Left forelimb (tissue), 1 donor: ENCODE measurements at places on chromosomes 6 and 20.

GRCh38 chr6:41167173-41167963, 4.5 kb upstream of the TREM2 start:
- no peak for DNase-seq

- no peak for DNase-seq
Observed at GRCh38 chr6:103280417-103280816, 1579.3 kb downstream of the HACE1 start.

- no peak for DNase-seq
Observed at GRCh38 chr6:40724886-40725285, 137.7 kb upstream of the LRFN2 start.

GRCh38 chr6:118333772-118334171, 214.3 kb upstream of the PLN start:
- DNase-seq, result no peak

DNA sequence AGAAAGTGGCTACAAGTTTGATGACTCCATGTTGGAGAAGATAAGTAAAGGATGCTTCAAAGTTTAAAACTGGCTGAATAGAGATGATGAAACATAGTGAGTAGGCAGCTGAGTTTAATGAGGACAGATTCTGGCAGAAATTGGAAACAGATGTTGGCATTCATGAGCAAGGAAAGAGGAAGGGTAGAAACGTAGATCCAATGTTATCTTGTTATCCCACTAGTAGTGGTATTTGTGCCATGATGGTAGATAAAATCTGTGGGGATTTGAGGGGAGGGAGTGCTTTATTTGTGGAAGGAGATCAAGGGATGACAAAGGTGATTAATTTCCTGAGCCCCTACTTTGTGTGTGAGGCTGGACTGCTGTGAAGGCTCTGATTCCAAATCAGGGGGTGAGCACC, 69.5 kb downstream of the MRAP2 start:
- no peak for DNase-seq

GRCh38 chr6:89910902-89911240, 16.6 kb downstream of the GJA10 start:
- no peak for DNase-seq

DNA sequence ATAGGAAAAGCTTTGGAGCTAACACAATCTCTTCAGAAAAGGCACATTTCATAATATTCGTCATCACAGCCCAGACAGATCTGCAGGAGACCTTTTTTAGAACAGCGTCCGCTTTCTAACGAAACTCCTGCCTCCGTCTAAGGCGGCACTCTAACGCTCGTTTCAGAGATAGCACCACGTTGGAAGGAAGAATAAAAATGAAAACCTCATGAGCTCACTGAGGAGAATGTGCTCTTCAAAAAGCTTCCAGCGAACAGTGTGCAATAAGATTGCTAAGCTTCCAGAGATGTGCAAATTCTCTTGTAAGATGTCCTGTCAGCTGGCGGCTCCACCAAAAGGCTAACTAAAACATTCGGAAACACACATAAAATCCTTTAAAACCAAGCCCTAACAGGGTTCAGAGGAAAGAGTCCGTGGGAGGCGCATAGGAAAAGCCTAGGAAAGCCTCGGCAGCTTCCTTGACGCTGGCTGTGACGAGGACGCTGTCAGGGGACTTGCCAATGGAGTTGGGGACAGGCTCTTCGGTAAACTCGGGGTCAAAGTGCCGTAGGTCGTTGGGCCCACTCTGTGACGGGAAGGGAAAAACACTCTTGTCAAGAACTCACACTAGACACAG, 117.6 kb upstream of the SLC2A12 start:
- DNase-seq, result no peak

- DNase-seq, result peak; percentile 23
Observed at GRCh38 chr6:107711412-107712236, 112.5 kb downstream of the SCML4 start.

- DNase-seq, result no peak
Observed at GRCh38 chr6:53679446-53679933, 13.9 kb upstream of the KLHL31 start.

DNA sequence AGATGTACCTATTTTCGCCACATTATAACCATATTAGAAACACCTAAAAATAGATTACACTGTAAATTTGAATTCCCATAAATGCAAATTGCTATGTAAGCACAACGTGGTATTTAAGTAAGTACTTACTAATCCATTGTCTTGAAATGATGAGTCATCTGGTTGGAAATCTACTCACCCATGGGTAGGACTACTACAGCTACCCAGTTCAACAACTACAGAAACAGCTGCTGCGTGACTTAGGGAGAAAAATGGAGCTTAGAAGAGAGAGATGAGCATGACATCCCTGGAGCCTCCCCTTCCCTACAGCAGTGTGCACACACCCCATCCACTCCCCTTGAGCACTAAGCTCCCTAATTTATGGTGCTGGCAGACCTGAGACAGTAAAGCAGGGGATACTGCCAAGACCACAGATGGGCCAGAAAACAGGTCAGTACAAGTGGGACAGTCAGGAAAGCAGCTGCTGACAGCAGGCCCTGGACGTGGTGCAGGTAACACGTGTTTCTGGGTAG, 26.9 kb downstream of the RRAGD start:
- no peak for DNase-seq

- DNase-seq, result no peak
Observed at GRCh38 chr6:81465859-81466258, 286.6 kb downstream of the TENT5A start.

GRCh38 chr20:35077872-35078271, 14.7 kb downstream of the TRPC4AP start:
- DNase-seq, result no peak

GRCh38 chr20:57617079-57617795, 3.0 kb downstream of the ZBP1 start:
- DNase-seq, result peak; percentile 53

DNA sequence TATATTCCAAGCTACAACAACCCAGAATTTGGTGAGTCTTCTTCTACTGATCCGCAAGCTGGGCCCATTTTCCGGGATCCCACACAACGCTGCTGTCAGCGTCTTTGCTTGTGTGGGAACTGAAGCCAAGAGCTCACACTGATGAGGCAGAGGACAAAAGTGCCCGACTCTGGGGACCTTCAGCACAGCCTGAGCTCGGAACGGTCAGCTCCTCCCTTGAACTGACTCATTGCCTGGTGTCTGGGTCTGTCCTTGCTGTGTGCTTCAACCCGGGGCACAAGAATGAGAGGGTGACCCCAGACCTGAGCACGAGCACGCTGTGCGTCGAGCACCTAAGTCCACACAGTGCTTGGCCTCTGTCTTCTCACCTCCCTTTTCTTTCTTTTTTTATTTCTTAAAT, 33.5 kb downstream of the DACT2 start:
- DNase-seq, result peak; percentile 40

DNA sequence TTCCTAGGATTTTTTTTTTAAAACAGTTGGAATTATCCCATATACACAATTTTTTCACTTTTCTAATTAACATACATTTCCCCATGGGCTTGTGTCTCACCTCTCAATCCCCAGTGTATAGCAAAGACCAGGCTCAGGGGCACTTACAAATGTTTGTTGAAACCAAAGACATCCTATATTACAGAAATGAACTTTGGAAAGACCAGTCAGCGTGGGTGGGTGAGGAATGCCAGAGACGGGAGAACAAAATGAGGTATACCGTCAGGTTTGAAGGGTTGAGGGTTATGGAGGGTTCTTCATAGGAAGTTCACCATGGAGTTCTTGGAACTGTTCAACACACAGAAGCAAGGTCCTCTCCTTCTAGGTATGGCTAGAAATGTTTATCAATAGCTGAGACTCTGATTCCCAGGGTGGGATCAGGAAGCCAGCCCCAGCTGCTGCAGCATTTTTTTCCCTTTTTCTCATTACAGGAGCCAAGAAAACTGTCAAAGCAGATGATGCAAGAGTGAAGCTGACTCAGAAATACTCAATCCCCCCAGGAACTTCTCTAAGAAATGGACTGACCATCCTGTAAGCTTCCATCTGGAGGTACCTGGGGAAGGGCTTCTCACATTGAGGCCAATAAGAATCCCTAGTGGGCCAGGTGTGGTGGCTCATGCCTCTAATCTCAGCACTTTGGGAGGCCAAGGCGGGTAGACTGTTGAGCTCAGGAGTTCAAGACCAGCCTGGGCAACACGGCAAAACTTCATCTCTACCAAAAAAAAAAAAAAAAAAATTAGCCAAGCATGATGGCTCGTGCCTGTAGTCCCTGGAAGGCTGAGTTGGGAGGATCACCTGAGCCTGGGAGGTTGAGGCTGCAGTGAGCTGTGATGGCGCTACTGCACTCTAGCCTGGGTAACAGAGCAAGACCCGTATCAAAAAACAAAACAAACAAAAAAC, 15.9 kb upstream of the TBC1D20 start:
- DNase-seq, result no peak

DNA sequence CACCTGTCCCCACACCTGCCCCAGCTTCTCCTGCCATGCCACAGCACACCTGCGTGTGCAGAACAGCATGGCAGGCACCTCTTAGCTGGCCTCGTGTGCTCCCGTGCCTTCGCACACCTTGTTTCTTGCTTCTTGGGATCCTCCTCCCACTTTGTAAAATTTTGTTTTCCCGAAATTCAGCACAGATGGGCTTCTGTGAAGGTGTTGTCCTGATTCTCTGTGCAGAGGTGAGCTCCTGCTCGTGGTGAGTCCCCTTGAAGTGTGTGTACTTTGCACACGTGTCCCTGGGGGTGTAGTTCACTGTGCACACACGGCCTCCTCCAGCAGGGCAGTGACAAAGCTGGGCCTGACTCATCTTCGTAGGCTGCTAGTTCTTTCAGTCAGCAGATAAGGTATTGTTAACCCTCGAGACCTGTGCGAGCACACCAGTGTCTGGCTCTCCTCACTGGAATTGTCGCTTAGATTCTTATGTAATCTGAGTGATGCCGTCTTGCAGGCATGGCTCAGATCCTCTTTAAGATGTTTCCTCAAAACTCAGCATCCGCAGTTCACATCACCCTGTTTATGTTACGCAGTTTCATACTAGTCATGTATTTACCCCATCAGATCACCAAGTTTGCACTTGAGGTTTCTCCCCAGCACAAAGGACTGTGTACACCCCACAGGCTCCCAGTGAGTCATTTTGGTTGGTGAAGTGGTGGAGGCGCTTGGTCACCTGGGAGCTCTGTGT, 77.7 kb downstream of the CDYL start:
- DNase-seq, result no peak

DNA sequence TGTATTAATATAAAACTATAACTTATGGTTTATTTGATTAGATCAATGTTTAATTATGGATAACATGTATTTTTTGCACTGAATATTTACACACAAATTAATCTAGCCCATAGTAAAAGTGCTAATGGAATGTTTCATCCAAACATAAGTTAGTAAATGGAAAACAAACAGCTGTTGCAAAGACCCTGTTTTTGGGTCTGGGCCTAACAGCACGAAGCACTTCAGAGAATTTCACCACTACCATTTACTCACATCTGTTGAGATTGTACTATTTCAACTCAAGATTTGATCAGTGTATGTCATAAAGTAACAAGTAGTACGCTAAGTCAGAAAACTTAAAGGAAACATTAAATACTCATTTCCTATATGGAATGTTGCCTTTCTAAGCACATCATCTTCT, 359.6 kb downstream of the LAMA2 start:
- DNase-seq, result no peak

DNA sequence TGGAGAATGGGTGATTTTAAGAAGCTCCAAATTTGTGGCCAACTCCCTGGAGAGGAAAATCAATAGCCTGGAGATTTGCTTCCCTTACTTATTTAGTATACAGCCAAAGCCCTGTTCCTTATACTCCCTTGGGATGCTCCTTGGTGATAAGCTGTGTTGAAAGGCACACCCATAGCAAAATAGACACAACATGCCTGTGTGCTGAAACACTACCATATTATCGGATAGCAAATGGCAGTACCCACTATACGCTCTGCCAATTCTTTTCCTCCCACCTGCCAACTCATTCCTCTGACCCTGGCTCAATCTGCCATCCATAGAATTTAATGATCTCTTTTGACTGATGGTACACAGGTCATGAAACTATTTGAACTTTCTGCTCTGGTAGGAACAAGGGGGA, 98.2 kb downstream of the CLIC5 start:
- no peak for DNase-seq

DNA sequence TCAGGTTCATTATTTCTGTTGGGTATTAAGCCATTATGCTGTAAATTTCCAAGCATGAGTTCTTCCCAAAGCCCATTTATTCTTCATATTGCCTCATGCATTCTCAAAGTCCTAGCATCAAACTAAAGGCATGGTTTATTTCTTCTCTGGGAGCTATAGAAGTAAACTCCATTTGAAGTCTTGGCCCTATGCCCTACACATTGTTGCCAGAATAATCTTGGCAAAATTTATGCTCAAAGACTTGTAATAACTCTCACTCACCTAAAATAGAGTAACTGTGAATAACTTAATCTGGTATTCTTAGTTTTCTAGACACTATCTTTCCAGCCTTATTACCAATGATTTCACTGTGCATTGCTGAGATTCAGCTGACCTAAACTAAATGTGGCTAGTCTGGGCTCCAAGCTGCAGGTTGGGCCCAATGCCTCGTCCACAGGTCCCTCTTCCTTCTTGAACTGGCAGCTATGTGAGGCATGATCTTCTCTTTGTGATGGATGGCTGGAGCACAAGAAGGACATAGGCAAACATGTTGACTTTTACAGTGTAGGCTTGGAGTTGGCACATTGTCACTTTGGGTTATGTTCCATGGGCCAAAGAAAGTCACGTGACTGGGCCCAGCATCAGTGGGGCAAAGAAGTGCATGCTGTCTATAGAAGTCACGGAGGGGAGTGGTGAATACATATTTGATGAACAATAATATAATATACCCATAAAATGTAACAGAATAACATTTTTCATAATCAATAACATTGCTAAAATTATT, 39.1 kb upstream of the ANKEF1 start:
- no peak for DNase-seq

DNA sequence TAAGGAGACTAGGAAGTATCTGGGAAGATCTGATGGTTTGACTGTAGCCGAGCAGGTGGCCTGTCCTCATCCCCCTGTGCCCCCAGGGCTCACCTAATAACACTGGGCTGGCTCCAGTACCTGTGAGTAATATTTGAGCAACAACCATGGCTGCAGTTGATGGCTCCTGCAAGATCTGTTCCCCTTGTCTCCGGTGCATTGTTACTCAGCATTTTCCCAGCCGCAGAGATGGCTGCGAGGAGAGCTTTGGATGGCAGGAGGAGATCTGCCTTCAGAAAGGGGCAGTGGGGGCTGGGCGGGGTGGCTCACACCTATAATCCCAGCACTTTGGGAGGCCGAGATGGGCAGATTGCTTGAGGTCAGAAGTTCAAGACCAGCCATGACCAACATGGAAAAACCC, 39.3 kb downstream of the PTK7 start:
- DNase-seq, result no peak

- DNase-seq, result no peak
Observed at GRCh38 chr6:8670792-8671191, 235.4 kb upstream of the SLC35B3 start.

- DNase-seq, result no peak
Observed at GRCh38 chr6:90068264-90068663, 174.0 kb downstream of the GJA10 start.

- DNase-seq, result no peak
Observed at GRCh38 chr6:122405417-122405816, 6.0 kb downstream of the HSF2 start.

DNA sequence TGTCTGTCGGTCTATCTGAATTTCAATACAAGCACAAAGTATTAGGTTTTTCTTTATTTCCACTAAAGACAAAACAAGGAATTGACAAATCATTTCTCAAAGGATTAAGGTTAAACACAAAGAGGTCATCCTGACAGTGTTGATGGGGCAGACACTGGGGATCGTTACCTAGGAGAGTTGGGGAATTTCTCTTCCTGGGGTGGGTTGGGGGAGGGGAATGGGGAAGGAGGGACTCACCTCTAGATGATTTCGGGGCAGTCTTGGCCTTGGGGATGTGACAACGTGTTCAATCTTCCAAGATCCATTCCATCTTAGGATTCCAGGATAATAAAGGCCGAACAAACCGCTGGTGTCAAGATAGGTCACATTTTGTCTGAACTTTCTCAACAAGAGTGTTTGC, 35.4 kb upstream of the FOXA2 start:
- no peak for DNase-seq
